Stimulated activated CD4-positive, alpha-beta T cell treated with anti-CD3 and anti-CD28 coated beads, Interleukin-1b, Interleukin-23, amount 100 ng/mL, for 1 hour (primary cell): ENCODE measurements at places on chromosomes 2 and 18.

DNA sequence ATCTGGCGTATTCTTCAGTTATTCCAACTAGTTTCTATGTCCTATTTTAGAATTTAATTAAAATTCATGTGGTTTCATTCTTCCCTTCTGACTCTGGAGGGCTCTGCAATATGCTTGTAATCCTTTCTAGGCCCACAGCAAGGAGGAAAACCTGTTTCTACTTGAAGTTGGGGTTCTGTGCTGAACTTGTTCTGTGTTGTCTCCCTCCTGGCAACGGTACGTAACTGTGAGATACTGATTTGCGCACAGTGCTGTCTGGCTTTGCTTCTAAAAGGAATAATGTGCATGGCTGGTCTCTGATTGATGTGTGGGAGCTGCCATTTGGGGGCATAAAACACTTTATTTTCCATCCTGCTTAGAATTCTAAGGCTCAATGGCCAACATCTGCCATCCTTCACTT, 81.7 kb downstream of the NABP1 start:
- DNase-seq: no peak

DNA sequence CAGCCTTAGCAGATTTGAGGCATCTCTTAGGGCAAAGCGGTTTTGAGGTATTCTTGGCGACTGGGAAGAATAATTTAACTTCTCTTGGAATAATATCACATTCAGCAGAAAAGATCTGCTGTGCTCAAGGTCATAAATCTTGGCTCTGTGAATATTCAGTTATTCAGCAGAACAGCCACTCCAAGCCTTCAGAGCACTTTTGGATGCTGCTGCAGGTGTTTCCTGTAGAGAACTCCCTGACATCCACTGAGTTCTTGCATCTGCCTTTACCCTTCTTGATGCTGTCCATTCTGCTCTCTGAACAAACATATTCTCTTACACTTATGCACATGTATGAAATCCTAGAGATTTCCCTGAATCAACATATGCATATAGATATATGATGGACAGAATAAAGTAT, 390.3 kb downstream of the NRXN1 start:
- DNase-seq: no peak

GRCh38 chr2:79573895-79574674, 61.2 kb downstream of the CTNNA2 start:
- DNase-seq: no peak

DNA sequence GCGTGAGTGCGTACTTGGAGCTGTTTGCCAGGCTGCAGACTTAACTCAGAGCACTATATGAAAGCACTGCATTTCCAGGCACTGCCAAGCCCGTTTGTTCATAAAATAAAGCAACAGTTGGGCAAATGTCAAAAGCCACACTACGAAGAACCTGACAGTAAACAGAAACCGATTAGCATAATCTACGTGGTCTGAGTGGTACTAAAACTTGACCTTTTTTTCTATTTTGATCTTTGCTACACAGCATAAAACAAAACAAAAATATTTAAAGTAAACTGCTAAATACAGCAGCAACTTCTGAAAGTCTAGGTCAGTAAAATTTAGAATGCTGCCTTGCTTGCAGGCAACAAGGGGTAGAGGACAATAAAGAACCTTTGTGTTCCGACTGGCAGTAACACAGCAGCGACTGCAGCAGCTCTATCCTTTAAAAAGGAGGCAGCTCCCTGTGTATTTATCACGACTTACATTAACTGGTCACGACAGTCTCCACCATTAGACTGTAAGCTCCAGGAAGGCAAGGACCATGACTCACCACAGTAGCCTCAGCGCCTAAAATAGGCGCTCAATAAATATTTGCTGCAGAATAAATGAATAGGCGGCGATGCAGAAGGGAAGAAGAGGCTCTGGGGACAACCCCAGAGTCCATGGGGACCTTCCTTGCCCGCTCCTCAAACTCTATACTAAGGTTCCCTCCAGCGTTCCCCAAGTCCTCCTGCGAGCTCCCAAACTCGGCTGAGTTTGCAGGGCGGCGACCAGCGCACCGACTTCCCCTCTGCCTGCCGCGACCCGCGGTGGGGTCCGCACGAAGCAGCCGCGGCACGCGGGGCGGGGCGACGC, 902 bp downstream of the SS18 start:
- DNase-seq: no peak

DNA sequence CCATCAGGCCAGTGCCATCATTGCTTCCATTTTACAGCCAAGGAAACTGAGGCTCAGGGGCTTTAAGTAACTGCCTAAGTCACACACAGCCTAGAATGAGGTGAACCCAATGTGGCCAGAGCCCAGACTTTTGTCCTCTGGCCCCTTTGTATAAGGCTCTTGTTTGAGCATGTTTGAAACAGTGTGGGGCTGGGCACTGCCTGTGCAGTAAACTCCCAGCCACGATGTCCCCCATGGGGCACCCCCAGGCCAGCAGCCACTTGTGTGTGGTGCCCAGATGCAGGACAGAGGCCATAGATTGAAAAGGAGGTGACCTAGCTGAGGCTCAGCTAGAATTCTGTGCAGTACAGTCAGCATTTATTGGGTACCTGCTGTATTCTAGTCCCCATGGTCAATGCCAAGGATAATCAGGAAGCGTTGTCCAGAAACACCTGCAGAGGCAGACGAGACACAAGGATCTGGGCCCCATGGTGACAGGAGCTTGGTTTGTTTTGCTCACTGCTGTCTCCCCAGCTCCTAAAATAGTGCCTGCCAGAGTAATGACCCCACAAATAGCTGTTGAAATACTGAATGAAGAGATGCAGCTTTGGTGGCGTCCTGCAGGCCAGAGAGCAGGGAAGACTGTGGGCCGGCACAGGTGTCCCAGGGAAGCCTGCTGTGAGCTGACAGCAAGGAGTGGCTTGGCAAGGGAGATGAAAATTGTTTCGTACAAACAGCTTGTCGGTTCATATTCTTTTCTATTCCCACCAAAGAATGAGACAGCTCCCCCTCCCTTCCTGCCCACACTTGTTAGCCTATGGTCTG, 160.7 kb downstream of the LDLRAD4 start:
- no peak for DNase-seq

- no peak for DNase-seq
Observed at GRCh38 chr2:136319237-136319636, 201.3 kb upstream of the CXCR4 start.

GRCh38 chr2:120814352-120814751, 78.7 kb downstream of the GLI2 start:
- no peak for DNase-seq

DNA sequence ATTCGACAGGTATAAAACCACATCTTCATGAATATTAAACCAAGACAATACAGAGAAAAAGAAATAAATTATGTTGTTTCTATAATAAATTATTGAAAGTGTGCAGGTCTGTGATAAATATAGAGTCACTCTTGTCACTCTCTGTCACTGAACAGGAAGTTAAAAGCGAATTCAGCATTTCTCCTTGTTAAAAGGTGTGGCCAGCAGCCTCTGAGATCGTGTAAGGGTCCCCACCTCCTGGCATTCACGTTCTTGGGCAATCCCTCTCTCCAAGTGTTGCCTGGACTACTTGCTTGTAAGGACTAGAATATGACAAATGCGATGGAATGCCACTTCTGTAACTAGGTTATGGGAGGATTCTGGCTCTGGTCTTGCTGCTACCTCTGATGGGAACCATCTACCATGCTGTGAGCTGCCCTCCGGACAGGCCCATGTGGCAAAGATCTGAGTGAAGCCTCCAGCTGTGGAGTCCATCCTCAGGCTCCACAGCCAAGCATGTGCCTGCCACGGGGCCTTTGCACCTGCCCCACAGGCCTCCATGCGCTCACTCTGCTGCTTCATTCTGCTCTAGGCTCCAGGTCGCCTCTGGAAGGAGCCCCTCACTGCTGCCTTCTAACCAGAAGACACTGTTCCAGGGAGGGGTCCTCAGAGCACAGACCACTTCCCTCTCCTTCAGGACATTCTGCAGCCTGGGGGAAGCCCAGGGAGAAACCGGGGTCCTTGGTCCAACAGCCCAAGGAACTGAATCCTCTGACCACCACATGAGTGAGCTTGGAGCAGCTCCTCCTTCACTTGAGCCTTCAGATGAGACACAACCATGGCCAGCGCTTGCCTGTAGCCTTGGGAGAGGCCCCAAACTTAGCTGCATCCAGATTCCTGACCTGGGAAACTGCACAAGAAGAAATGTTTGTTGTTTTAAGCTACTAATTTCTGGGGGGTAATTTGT, 202.9 kb upstream of the HDAC4 start:
- no peak for DNase-seq

DNA sequence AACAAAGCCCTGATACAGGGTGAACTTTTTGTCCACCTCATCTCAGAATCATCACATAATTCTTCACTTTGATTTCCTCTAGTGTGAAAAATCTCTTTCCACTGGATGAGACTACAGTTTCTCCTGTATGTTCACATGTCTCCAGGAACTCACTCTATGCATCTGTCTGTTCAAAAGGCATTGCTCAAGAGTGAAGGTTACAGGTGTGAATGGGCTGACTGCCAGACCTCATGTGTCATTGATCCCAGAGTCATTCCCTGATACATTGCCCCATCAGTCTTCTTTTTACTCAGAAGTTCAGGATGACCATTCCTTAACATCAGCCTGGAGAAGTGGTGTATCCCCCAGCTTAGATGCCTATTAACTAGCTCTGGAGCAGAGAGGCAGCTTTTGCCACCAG, 4.4 kb upstream of the DSC3 start:
- DNase-seq: no peak

GRCh38 chr18:37564711-37565100, 892 bp downstream of the CELF4 start:
- DNase-seq: no peak

GRCh38 chr2:102592601-102593000, 26.8 kb upstream of the SLC9A2 start:
- no peak for DNase-seq

DNA sequence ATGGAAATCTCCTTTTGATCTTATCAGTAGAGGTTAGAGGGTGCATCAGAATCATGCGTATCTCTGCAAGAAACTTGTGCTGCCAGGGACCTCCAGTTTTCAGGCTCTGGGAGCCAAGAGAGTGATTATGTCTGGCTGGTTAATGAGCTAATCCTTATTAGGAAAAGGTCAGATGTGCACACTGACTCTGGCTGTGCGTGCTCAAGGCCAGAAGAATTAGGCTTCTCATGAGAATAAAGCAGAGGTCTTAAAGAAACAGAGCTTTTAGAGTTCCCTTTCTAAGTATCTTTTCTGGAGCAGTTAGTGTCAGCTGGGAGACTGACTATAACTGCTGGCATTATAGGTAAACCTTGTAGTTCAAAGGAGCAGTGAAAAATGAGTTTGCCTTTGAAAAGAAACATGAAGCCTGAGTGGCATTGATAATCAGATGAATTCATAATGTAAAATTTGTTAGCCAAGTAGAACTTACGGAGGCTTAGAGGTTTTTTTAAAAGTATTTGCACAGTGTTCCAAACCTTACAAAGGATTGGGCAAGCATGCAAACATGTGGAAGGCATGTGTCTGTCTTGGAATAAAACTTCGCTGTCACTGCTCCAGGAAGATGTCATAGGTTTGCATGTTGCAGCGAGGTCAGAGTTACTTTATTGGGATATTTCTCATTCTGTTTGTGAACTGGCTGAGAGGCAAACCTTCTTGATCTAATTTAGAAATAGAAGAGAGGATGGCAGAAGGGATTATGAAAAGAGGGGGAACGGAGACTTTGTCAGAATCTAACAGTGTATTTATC, 151.7 kb downstream of the ARHGAP28 start:
- DNase-seq: no peak

- DNase-seq: no peak
Observed at GRCh38 chr2:236568068-236568921, 1.3 kb upstream of the ACKR3 start.

GRCh38 chr2:101145406-101145805, 5.8 kb downstream of the TBC1D8 start:
- no peak for DNase-seq

DNA sequence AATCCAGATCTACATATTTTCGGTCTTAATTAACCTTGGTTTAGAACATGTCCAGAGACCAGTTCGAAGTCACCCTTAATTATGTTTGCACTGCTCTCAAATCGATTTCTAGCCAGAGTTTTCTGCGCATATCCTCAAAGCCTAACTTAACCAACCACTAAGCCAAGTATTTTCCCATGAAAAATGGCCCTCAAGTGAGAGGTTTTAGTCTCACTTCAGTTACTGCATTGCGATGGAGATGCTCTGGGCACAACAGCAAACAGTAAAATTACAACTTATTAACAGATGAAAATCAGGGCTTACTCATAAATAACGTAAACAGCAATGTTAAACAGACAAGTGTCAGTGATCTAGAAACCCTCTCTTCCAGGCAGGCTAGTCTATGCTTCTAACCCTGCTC, 4.5 kb downstream of the RTN4 start:
- no peak for DNase-seq

DNA sequence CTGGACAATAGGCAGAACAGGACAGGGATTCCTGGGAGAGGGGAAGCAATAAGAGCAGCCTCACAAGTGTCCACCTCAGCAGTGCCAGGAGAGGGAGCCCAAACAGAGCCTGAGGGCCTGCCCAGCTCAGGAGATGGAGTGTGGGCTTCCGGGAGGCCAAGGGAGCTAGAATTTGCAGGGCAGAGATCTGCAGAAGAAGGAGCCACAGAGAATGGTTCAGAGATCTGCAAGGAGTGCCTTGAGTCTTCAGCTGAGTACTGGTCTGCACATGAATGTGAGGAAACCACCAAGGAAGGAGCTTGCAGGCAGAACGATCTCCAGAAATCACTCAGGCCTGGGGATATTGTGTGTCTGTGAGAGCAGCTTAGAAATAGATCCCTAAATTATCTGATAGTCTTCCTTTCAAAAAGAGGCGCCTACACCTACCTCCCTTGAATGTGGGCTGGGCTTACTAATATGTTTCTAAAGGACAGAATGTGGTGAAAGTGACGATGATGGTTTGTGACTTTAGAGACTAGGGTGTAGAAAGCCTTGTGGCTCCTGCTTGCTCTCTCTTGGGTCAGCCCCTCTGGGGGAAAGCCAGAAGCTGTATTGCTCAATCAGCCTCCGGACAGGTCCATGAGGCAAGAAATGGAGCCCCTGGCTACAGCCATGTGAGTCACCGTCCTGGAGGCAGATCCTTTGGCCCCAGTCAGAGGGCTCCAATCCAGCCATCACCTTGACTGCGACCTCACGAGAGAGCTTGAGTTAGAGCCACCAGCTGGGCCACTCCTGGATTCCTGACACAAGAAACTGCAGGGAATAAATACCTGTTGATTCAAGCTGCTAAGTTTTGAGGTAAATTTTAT, 7.6 kb upstream of the LPIN1 start:
- DNase-seq: no peak

GRCh38 chr2:14632133-14632936, at the start of gene LRATD1:
Gene LRATD1, plus strand, starts transcription at chr2:14632717. Its CDS starts 1,263 bp downstream, at chr2:14633980.
- no peak for DNase-seq
